ENCODE measurements at places on chromosomes 3 and 15.

DNA sequence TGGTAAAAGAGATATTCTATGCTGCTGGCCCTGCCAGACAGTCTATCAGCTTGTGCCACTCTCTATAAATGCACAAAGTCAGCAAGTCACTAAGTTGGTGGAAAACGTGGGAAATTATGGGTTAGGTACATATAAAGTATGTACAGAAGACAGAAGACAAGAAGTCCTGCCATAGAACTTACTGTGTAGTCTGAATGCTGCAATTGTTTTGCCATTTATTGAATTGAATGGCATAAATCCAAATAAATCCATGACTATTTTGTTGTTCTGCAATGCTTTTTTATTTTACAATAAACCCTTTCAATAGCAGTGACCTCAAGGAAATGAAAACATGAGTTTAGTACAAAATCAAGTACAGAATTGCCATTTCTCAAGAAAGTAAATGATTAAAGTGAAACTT lies 34.1 kb upstream of the TM4SF1 start:
- no peak for DNase-seq

GRCh38 chr15:75989045-75989444 lies 23.2 kb downstream of the NRG4 start:
- DNase-seq: no peak

GRCh38 chr3:8660175-8661118 lies 15.8 kb upstream of the SSUH2 start:
- DNase-seq: no peak

DNA sequence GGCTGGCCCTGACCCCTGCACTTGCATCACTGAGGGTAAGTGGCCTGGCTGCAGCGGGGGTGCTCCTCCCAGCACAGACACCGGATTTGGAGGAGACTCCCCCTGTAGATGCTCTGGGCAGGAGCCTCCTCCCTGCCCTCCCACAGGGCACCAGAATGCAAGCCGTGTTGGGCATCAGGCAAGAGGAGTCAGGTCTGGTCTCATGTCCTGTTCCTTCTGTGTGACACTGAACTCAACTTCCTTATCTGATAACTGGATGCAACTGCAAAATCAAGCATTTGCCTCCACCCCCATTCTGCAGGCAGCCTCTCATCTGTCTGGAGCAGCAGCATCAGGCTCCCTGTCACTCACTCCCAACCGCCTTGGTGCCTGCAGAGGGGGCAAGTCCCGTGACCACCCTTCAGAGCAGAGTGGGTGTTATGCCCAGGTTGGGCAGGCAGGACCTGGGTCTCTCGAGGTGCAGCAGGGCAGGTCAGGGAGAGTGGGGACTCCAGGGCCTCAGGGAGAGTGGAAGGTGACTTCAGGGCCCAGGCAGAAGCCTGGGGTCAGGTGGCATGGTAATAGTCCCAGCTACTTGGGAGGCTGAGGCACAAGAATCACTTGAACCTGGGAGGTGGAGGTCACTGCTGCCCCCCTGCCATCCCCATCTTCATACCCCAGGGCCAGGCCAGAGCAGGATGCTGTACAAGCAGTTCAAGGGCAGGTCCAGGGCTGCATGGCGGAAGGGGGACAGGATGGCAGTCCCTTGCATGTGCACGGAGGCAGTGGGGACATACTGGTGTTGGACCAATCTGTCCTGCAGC lies 10.5 kb upstream of the RPL29 start:
- no peak for DNase-seq

DNA sequence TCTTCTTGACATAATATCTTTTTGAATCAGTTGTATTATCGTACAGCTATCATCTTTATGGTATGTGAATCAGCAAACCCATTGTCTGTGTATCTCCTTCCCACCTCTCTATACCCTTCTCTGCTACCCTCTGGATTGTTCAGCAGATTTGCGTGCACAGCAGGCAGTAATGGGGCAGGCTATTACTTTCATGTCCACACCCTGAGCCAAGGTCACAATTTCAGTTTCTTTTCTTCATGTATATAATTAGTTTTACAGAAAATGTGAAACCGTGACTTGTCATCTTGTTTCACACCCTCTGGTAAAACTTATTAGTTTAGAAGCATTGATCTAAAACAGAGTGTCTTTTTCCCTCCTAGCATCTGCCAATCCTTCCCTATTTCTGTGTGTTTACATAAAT lies 770.4 kb upstream of the SEMA6D start:
- no peak for DNase-seq

DNA sequence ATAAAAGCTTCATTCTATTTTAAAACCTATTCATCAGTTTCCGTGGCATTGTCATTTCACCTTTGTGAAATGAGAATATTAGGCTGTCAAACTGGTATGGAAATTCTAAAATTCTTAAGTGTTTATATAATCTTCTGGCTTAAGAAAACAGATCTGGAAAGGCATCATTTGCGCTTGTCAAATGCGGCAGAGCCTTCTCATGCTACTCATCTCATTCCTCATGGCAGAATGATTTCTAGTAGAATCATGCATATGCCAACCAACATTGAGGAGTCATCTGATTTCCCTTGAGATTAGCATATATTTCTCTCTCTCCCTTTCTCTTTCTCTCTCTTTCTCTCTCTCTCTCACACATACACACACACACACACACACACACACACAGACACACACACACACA lies 48.8 kb downstream of the STRIT1 start:
- DNase-seq: no peak

GRCh38 chr3:71101626-71102025 lies 481.9 kb downstream of the FOXP1 start:
- DNase-seq: no peak

- DNase-seq: no peak
Measured at GRCh38 chr3:119497820-119498185, 544 bp upstream of the TIMMDC1 start.

DNA sequence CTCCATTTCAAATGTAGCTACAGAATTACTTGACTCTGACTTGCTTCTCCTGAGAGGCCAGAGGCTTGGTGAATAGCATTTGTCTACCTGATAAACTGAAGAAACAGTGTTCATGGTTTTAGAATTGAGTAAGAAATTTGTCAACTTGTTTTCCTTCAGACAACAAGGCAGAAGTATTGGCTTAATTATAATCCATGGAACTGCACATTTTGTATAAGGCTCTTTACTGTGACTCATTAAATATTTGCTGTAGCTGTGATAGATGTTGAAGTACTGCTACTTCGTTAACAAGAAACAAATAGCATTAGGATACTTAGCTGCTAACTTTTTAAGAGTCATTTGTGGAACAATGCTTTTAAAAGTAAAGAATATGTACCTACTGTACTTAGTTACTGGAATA lies 4.6 kb downstream of the UNC13C start:
- DNase-seq: no peak

DNA sequence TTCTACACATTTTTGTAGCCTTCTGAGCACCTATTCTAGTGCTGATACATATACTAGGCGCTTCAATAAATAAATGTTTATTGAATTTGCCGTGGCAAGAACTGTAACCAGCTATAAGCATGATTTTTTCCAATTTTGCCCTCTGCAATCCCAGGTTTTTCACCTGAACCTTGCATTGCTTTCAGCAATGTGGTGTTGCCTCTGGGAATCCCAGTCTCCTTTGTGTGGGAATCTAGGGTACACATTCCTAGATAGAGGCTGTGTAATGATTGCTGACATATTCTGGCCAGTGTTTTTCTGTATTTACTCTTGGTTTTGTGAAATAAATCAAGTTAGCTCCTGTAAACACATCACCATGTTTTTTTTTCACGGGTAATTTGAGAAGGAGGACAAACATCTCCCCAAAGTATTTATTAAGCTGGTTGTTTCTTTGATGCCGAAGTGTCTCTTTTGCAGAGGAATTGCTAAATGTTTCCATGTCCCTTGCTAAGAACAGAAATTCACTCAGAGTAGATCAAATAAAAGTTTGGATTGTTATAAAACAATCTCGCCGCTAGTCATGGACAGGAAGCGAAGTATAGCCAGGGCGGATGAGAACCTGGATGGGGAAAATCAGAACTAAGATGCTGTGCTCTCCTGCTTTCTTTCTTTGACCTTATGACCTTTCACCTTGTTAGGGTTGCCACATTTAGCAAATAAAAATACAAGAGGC lies 1.2 kb downstream of the CFAP91 start:
- no peak for DNase-seq

- no peak for DNase-seq
Measured at GRCh38 chr3:12405432-12406272, 78.6 kb upstream of the TSEN2 start.

DNA sequence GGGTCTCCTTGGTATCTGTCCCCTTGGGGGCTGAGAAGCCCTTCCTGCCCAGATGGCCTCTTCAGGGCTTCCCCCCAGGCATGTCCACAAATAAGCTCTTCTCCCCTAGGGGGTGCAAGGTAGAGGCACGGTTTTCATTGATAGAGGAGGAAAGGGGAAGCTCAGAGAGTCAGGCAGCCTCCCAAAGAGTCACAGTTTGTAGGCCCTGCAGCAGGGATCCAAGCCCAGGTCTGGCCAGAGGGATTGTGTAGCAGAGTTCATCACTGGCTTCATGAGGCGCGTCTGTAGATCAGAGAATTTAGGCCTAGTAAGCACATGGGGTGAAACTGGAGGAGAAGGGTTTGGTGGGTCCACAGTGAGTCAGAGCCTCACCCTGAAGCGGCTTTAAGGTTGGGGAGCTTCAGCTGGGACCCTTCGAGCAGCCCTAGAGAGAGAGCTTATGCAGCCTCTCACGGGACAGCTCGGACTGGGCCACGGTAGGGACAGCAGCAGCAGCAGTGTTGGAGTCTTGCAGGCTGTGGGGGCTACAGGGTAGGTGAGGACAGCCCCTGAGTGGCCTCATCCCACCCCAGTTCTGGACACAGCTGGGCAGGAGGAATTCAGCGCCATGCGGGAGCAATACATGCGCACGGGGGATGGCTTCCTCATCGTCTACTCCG lies 37.5 kb upstream of the ESYT3 start:
- no peak for DNase-seq

DNA sequence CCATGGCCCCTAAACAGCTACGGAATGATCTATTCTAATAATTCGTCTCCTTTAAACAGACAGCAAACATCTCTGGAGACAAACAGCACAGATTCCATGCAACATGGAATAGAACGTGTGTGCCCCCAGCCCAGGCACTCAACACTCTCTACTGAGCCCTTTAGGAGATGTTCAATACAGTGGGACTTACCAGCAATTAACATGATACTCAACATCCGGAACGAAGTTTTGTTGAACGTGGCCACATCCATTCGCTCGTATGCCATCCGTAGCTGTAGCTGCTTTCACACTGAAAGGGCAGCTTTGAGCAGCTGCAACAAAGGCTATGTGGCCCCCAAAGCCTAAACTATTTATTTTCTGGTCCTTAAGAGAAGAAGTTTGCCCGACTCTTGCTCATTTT lies 3.5 kb downstream of the ADAMTS17 start:
- no peak for DNase-seq

DNA sequence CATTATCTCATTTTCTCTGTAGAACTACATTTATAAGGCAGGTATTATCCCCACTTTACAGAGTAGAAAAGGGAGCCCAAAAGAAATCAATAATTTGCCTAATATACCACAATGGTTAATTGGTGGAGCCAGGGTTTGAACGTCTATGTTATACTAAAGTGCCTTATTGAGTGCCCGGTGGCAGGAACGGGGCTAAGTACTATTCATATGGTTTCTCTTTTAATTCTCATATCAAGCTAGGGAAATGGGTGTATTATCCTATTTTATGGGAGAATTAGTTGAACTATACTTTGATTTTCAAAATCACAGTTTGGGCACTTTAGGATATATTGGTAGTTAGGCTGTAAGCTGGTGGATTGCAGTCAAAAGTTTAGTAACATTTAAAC lies 1.5 kb downstream of the CEP97 start:
- DNase-seq: no peak

DNA sequence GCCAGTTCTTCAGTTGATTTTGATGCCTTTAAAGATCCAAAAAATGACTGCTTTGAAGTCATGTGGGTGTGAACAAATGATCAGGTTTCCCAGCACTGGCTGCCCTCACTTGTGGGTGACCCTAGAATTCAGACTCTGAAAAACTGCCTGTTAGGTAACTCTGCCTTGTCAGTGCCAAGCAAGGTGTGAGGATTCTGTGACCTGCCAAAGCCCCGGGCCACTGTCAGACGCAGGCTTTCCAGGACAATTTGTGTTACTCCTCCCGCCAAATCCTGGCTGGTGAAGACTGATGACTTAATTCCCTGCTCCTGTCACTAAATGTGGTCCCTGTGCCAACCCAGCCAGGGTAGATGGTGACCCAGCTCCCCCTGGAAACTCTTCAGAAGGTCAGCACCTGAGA lies 99.2 kb upstream of the PSMD6 start:
- DNase-seq: no peak

DNA sequence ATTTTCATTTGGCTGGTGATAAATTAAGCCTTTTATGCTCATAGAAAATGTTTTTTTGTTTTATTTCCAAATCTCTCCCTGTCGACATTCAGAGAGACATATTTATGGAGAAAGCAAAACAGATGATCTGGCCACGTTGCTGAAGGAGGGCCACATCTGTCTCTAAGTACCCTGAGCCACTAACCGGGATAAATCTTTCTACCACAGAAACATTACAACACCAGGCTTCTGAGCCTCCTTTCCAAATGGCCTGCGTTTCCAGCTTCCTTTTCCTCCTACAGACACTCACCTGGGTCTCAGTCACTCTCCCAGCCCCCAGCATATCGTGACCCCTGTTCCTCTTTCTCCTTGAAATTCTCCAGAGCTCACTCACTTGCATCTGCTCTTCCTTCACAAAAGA lies 161.0 kb downstream of the ARRDC4 start:
- no peak for DNase-seq

DNA sequence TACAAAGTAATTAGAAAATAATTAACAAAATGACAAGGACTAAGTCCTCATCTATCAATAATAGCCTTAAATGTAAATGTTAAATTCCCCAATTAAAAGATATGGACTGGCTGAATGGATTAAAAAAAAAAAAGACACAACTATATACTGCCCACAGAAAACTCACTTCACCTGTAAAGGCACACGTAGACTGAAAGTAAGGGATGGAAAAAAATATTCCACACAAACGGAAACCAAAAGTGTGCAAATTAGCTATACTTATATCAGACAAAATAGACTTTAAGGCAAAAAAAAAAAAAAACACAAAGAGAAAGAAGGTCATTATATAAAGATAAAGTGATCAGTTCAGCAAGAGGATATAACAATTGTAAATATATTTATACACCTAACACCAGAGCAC lies 111.4 kb upstream of the ZBED2 start:
- no peak for DNase-seq

DNA sequence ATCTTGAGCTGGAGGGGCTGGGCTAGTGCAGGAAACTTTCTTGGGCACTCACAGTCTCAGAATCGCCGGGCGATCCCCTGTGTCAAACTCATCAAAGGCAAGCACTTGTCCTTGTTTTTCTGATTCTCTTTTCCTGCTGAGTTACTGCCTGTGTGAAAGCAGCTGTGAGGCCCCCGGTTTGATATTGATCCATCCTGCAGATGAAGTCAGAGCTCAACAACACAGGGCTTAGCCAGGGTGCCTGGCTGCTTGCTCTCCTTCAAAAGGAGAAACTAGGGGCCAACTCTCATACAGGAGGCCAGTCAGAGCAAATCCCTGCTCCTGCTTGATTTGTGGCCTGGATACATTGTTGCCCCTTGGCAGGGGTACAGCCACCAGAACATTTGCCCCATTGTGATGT lies 22.9 kb downstream of the CLSTN2 start:
- DNase-seq: no peak

GRCh38 chr3:179318876-179319275 lies 4.0 kb upstream of the ZNF639 start:
- no peak for DNase-seq

- DNase-seq: no peak
Measured at GRCh38 chr3:8538913-8539312, 37.3 kb downstream of the LMCD1 start.

- no peak for DNase-seq
Measured at GRCh38 chr3:13215940-13216546, 142.8 kb upstream of the IQSEC1 start.

GRCh38 chr15:49977306-49977705 lies 141.7 kb downstream of the ATP8B4 start:
- no peak for DNase-seq

Data from stimulated activated CD8-positive, alpha-beta memory T cell treated with anti-CD3 and anti-CD28 coated beads, Interleukin-4, amount 100 ng/mL, for 4 hours (primary cell).